ENCODE measurements at places on chromosomes 2 and 18.

DNA sequence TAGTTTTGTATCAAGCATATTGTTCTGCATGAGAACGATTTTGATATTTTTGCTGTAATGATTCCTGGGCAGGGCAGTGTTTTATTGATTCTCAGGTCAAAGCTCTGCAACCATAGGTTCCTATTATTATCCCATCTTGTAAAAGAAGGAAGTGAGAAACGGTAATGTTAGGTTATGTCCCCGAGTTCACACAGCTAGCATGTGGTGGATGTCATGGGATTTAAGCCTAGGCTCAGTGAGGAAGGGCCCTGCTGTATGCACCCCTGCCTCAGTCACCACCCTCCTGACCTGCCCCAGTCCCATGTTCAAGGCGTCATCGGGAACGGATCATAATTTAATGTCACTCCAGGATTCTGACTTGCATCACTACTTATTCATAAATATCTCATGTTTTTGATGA lies 10.7 kb downstream of the ACP1 start:
- no peak for DNase-seq

- DNase-seq = peak; percentile 77
Measured at GRCh38 chr18:48662011-48662661, 123.3 kb downstream of the CTIF start.

- peak; percentile 99 for DNase-seq
Measured at GRCh38 chr18:31042406-31043181, at the start of gene DSC3. Gene DSC3 (minus strand): TSS chr18:31042742. CDS start chr18:31042660, 82 bp downstream.

DNA sequence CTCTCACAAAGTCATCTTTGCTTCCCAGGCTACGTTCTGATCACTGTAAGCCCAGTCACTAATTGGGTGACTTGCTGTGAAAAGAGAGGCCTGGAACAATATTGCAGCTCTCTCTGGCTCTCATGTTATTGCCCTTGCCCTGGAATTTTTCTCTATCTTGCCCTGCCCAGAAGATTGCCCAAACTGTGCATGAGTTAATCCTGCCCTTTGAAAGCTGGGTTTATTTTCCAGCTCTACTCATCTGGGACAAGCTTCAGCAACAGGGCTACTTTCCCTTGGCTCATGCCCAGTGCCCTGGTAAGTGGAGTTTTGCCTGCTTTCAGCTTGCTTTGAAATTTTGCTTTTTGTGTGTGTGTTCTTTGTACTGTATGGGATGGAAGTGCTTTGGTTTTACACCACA lies 6.9 kb upstream of the EHBP1 start:
- peak; percentile 52 for DNase-seq

- DNase-seq = no peak
Measured at GRCh38 chr2:67646714-67647333, 249.7 kb downstream of the ETAA1 start.

DNA sequence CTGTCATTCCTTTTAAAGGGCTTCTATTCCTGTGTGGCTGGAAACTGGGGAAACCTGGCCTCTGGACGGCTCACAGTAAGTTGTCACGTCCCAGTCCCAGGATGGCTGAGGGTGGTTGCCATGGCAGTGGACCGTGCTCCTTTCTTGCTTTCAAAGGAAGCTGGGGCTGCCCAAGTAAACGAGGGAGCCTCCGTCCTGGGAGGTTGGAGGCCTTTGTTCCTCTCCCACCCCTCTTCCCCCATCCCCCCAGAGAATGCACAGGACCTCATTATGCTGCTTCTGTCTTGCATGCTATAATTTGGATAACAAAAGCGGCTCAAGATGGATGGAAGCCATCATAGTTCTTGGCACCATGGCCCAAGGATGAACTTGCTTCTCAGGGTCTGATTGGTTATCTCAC lies 325.5 kb upstream of the HS6ST1 start:
- no peak for DNase-seq

- peak; percentile 87 for DNase-seq
Measured at GRCh38 chr2:14189929-14190328, 442.6 kb upstream of the LRATD1 start.

DNA sequence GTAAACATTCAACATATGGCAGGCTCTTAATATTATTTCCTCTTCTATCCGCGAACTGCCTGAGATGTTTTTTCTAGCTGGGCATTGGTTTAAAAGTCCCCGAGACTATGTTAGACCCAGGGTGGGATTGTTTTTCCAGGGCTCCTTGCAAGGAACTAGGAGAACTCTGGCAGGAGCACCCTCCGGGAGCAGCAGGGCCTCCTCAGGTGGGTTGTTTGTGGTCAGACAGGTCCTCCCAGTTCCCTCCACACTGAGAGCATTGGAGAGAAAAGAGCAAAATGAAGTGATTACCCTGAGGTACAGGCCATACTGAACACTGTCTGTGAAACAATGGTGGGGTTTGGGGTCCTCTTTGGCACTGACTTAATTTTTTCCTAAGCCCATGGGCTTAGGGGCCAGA lies 115.9 kb upstream of the LGALSL start:
- DNase-seq = no peak

- no peak for DNase-seq
Measured at GRCh38 chr2:224876522-224876921, 160.4 kb upstream of the CCDC195 start.

DNA sequence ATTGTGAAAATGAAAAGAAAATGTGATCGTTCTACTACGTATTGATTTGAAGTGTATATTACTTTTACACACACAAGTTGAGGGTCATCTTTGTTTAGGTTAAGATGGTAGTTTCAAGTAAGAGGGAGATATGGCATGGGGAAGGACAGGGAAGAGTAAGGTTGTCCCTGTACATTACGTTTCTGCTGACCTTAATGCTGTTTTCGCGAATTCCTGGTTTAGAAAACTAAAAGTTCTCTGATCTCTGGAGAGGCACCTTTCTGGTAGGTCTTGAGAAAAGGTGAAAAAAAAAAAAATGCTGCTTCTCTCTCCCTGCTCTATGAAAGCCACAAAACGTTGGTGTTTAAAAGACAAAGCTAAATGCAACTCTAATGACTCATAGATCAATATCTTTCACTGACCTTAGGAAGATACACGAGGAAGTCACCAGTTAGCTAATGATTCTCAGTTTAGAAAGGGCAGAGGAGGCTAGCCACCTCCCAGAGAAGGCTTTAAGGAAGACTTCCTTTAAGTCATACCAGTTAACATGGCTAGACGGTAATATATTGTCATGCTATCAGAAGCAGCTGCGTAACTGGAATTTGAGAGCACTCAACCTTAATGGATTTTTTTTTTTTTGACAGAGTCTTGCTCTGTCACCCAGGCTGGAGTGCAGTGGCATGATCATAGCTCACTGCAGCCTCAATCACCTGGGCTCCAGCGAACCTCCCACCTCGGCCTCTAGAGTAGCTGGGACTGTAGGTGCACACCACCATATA lies 13.2 kb downstream of the TXNDC2 start:
- no peak for DNase-seq

GRCh38 chr2:7861910-7862702 lies 819.8 kb upstream of the ID2 start:
- no peak for DNase-seq

- peak; percentile 25 for DNase-seq
Measured at GRCh38 chr2:169291517-169291916, 70.8 kb downstream of the LRP2 start.

GRCh38 chr2:105877945-105878344 lies 133.2 kb downstream of the NCK2 start:
- no peak for DNase-seq

DNA sequence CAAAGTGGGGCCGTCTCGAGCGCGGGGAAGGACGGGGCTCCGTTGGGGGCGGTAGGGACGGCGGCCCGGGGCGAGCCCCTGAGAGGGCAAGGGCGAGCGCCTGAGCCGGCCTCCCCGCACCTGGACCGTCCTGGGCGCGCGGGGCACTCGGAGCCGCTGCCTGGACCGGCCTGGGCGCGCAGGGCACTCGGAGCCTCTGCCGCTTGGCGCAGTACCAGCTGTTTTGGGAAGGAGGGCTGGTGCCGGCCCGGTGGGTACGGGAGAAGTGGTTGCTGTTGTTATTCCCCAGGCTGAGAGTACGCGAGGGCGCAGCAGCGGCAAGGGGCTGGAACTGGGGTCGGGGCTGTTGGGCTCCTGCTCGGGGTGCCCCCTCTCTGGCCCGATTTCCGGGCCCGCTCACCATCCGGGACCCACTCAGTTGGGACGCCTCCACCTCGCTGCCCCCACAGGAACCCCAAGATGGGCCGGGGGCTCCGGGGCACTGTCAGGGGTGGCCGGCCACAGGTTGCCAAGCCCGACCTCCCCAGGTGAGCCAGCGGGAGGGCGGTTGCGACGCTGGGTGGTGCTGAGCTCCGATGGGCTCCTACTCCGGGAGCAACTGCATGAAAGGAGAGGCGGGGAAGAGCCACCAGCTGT lies 579 bp downstream of the ARHGEF4 start:
- no peak for DNase-seq

DNA sequence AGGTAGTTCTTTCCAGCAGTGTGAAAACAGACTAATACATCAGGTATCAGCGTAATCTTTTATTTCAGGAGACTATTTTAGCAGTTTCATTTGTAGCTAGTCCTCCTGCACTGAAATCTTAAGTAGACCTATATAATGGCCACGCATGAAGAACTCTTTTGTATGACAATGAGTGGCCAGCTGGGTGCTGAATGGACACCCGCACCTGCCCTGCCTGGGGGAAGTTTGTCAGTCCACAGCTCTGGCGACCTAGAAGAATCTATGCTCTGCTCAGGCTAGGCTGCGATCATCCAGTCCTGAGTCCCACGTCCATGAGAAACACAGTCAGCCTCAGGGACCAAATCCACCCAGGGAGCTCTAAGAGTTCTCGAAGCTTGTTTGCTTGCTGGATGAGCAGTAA lies 709.2 kb upstream of the ID2 start:
- DNase-seq = no peak

DNA sequence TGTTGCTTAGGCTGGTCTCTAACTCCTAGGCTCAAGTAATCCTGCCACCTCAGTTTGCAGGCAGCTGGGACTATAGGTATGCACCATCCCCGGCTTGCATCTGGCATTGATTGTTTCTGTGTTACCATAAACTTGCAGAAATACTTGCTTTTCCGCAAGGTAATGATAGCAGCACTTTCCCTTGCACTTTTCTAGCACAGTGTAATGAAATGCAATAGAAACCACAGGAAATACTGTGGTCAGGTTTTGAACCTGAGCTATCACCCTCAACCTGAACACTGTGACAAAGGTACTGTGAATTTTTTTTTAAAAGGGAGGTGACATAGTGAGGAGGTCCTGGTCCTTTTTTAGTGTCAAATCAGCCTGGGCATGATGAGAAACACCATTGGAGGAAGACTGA lies 38.3 kb downstream of the DHRS9 start:
- DNase-seq = no peak

DNA sequence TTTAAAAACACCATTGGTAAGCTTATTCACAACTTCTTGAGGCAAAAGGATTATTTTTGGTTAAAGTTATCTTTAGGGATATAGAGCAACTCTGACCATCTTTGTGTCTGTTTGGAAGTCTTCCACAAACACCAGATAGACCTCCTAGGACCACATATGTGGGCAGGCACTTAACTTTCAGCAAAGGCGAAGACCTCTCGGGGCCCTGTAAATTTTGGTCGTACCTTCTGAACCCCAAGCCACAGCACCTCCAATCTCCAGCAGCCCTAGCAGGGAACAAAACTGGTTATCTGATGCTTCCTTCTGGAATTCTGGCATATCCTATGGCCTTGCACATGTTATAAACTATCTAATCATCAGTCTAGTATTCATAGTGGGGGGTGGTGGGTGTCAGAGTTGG lies 114.8 kb downstream of the MBD5 start:
- DNase-seq = no peak

DNA sequence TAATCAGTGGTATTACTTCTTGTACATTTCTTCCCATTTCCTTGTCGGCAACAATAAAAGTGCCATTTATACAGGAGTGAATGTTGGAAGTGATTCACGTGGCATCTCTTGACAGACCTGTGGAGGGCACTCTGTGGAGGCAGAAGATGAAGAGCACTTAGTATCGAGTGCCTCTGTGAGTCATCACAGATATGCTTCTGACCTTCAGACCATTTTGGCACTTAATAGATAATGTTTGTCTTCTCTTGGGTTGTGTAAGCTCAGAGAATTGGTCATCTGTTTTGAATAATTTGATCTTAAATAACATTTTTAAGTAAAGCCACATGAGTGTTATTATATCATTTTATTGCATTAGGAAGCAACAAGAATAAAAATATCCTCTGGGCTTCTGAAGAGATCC lies 305.5 kb downstream of the PTPRM start:
- peak; percentile 78 for DNase-seq

DNA sequence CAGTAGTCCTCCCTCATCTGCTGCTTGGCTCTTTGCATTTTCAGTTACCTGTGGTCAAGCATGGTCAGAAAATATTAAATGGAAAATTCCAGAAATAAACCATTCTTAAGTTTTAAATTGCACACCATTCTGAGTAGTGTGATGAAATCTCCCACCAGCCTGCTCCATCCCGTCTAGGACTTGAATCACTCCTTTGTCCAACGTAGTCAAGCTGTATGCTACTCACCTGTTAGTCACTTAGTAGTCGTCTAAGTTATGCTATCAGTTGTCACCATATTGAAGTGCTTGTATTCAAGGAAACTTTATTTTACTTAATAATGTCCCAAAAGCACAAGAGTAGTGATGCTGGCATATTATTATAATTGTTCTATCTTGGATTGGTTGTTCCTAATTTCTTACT lies 172.5 kb downstream of the FIGN start:
- peak; percentile 82 for DNase-seq
